ENCODE measurements at places on chromosomes 5 and 9. TPM values are rescaled to one million over a fixed set of nuclear protein-coding genes. Genes with fewer than 3 reads are reported as not detected.

FANCG gene
- polyA plus RNA-seq = 44.9 TPM

ATP6V0E1 gene
- polyA plus RNA-seq = 201 TPM

MELK gene
- 24.9 TPM for polyA plus RNA-seq

DNA sequence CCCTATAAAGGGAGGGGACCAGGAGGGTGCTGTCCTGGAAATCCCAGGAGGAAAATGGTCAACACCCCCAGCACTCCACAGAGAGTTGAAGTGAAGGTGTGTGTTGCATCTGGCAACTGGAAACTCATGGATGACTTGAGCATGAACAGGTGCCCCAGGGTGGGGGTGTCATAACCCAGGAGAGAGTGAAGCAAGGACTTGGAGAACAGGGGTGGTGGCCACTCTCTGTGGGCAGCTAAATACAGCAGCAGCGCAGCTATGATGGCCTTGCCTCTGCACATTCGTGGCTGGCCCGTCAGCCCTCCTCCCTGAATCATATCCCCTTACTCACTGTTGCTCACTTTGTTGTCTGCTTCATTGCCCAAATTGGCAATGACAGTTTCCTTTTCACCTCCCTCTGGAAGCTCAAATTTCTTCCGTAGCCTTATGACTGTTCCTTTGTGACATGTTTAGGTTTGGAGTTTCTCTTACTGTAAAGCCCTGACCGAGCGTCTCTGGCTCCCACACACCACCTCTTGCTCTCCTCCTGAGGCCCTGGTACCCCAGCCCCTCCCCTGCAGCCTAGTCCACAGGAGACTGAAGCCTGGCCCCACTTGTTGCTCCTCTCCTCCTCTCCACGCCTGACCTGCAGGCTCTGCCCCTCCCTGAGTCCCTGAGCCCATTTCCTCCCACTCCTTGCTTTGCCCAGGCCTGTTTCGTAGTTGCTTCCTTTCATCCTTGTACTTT lies 185.8 kb downstream of the CD180 start:
- no peak for DNase-seq

DNA sequence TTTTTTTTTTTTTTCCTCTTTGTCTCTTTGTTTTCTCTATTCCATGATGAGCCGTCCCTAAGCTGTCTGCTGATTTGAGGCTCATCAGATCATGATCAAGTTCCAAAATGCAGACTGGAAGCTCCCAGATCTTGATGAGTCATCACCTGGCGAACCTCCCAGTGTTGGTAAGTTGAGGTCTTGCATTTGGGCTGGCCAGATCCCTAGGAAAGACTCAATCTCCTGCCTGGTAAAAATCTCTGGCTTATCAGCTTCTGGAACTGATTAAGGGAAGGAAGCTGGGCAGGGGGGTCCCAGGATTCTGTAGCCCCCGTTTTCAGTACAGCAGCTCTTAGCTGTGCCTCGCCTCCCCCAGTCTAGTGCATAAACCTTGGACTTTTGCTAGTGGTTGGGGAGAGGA lies 69.0 kb downstream of the TSPAN17 start:
- DNase-seq = no peak

DNA sequence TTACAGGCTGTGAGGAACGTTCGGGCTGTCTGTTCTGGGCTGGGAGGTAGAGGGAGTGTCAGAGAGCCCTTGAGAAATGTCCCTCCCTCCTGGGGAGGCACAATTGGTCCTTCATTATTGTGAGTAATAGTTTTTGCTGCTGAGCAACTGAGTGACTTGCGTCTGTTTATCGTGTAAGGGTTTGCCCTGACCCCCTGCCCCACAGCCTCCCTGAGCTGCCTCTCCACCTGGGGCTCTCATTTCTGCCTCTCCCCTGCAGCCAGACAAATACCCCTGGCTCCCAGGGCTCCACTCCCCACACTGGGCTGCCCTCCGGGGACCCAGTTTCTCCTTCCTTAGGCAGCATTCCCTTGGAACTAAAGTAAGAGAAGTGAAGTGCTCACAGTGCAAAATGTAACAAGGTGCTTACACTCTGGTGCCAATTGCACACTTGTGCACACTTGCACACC lies 174.9 kb upstream of the MVB12B start:
- DNase-seq = no peak

- no peak for DNase-seq
These were observed 232.3 kb upstream of the PAPPA start for GRCh38 chr9:115921301-115921700.

- no peak for DNase-seq
These were observed 38.9 kb upstream of the UGCG start for GRCh38 chr9:111857555-111858211.

GRCh38 chr5:157839157-157839795 lies 19.7 kb downstream of the CLINT1 start:
- no peak for DNase-seq

GRCh38 chr5:64595031-64595855 lies 89.4 kb downstream of the RGS7BP start:
- DNase-seq = no peak

- no peak for DNase-seq
These were observed 88.4 kb downstream of the ENC1 start for GRCh38 chr5:74552101-74552500.

DNA sequence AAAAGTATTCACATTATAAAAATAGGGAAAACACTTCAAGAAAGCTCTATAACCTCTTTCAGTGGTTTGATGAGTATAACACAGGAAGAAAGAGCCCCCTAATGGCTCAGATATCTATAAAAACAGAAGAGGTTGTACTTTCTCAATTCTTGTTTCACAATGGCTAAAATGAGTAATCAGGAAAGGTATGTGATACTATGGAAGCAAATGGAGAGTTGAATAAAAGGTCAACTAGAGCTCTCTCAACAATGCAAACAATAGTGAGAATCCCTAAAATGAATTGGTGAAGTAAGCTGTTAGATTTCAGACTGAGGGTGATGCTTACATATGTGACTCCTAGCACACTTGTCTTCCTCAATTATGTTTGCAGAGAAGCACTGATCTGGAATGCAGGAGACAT lies 584.6 kb upstream of the CDH18 start:
- DNase-seq = no peak

DNA sequence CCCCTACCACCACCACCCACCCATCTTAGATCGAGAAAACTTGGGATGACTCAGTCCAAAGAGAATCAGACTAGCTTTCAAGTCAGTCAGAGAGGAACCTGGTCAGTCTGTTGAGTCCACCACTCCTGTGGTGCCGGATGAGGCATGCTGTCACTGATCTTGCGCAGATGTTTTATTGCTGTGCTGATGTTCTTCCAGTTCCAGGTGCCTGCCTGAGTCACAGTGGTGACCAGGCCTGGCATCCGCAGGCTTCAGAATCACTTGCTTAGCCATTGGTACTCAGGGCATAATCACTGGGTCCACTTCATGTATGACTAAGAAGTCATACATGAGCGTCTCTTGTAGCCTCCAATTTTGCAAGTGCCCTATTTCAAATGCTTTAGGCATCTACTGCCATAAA lies 114.1 kb downstream of the MUSK start:
- DNase-seq = no peak

GRCh38 chr9:37929441-37929895 lies 25.5 kb upstream of the SLC25A51 start:
- no peak for DNase-seq

GRCh38 chr5:157549283-157549629 lies 26.3 kb downstream of the ADAM19 start:
- DNase-seq = no peak

- no peak for DNase-seq
These were observed 106.5 kb upstream of the LARP1 start for GRCh38 chr5:154648706-154649105.

DNA sequence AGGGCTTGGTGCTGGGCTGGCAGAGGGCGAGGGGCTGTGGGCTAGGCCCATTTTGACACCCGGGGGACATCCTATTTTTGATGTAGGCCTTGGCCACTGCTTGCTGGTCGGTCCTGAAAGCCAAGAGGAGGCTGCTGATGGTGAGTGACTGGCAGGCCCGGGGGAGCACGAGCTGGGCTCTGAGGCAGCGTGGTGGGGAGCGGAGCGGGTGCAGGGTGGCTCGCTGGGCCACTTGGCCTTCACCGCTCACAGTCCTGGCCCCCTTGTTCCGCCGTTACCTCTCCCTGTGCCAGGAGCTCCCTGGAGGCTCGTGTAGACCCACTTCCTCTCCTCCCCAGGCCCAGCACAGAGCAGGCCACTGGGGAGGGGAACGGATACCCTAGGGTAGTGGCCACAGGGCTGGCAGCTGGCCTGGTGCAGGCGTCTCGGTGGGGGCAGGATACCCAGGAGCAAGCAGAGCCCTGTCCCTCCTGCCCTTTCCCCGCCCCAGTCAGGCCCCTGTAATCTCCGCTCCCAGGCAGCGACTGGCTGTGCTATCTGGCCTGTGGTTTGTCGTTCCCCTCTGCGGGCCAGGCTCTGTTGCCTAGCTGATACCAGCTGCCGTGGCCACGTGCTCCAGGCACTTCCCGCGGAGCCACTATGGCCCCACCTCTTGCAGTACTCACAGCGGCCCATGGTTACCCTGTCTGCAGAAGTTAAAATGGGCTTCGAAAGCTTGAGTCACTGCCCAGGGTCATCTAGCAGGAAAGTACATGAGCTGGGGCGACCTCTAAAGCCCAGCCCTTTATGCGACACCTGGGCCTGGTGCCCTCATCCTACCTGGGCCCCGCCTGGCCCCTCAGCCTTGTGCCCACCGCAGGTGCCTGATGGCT lies 11.7 kb upstream of the DOLPP1 start:
- DNase-seq = no peak

DNA sequence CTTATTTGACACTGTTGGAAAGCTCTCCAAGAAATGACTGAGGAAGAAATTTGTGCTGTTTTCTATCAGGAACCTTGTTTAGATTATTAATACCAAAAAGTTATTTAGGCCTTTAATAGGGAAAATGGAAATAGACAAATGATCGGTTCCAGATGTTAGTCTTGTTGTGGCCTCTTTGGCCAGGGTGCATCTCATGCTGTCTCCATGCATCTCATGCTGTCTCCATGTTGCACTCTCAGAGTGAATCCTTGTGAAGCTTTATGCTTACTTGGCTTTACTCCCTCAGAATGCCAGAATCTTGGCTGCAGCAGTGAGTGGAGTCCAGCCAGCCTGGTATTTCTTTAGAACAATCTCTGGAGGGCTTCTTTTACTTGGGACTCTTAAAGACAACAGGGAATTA lies 185.5 kb downstream of the ARHGAP26 start:
- DNase-seq = no peak

GRCh38 chr5:15452781-15453180 lies 47.2 kb upstream of the FBXL7 start:
- no peak for DNase-seq

GRCh38 chr9:133942206-133942975 lies 49.7 kb downstream of the VAV2 start:
- DNase-seq = no peak

GRCh38 chr5:167861129-167861927 lies 430.1 kb upstream of the WWC1 start:
- DNase-seq = peak; percentile 56

DNA sequence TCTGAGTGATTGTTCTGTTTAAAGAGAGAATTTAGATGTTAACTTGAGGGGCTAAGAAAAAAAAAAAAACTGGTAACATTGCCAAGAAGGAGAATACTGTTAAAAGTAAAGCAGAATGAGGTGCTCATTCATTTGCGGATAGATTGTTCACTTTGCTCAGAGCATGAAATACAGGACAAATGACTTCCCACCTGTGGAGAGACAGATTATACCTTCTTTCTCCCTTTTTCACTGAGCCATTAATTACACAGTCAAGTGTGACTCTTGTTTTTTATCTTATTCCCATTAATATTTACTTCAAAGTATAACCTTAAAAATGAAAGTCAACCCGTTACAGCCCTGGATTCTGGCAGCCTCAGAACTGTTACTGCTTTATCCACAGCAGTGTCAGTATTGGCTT lies 264.5 kb downstream of the TAF11L14 start:
- no peak for DNase-seq

DNA sequence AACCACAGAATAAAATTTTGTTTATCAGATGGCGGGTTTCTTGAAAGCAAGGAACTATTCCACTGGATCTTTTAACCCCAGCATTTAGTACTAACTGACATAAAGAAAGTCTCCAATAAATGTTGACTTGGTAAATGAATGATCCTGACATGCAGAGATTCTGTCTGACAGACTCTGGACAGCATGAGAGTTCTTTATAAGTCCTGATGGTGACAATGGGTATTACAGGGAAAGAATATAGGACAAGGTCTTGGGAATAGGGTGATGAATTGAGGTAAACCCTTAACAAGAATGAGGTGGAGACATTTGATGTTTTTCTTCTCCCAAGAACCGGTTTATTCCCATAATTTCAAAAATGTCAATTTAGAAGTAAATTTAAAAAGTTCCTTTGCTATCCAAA lies 453.9 kb downstream of the TUSC1 start:
- DNase-seq = no peak

- no peak for DNase-seq
These were observed 15.5 kb downstream of the MEGF9 start for GRCh38 chr9:120698766-120699165.

DNA sequence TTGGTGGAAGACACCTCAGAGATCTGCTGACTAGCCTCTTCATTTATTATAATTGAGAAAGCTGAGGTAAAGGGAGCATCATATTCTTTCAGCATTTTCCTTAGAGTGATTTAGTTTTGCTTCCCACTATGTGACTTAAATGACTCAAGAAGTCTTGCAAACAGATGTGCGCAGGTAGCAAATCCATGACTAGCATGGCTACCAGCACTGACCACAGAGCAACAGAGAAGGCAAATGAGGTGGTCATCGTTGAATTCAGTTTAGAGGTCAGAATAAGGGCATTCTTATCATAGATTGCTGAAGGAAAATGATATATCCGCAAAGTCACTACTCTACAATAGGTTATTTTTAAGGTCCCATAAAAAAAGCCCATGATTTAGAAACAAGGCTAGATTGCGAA lies 162.2 kb downstream of the PIK3R1 start:
- no peak for DNase-seq

- no peak for DNase-seq
These were observed 960 bp downstream of the CANX start for GRCh38 chr5:179699616-179700237.

DNA sequence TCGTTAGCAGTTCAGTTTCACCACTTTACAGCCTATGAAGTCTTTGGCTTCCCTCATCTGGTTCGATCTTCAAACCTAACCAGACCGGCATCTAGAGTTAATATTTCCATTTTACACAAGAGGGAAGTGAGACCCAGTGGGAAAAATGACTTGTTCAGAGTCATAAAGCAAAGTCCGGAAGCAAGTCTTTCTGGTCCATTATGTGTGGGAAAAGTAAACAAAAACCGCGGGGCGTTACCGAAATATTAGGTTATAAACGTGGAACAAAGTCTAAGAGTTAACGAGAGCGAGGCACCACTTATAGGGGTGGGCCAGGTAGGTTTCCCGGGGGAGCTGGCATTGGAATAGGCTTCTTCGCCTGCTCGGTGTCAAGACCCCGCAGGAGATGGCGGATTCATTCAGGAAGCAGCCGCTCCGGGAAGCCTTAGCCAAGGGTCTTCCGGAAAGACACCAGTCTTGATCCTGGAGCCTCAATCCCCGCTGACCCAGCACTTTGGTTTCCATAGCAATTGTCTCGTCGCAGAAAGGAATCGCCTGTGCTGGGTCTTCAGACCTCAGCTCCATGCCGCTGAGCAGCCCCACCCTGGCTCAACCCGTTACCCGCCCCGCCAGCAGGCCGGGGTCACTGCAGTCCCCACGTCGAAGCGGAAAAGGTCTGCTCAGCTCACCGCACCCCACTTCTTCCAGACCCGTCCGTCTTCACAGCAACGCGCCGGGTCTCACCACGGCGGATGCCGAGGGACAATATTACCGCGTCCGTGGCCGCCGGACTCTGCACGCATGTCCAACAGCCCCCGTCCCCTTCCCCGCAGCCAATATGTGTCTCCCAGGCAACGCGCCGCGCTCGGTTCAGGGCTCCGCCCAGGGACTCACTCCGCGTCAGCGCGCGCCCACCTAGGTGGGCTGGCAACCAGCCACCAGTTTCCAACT lies at the start of gene C5orf52:
Gene C5orf52, plus strand, starts transcription at position 872 of the 930 bp plus-strand sequence. CDS start 82 bp downstream, outside the sequence.
- no peak for DNase-seq

- DNase-seq = no peak
These were observed 92.8 kb upstream of the CCDC112 start for GRCh38 chr5:115389034-115389798.

Measured in renal cortex interstitium (tissue), 15 donors.